ENCODE measurements at places on chromosomes 6 and 20.

DNA sequence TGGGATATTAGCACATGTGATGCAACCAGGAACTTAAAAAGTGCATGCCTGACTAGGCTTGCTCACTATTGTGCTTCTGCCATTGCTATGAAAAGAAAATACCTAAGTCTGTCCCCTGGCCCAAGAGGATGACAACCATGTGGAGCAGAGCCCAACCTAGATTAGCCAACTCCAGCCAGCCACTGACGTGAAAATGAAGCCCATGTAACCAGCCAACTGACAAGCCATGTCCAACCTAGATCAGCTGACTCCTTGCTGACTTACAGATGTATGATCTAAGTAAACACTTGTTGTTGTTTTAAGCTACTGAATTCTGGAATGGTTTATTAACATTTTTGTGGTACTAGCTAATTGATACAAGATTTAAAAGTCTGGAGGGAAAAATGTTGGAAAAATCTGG, 47.5 kb downstream of the PIGU start:
- DNase-seq: no peak

GRCh38 chr6:145714731-145715130, 20.6 kb downstream of the EPM2A start:
- no peak for DNase-seq

GRCh38 chr6:12185081-12185673, 105.0 kb upstream of the EDN1 start:
- DNase-seq: no peak

- DNase-seq: no peak
Measured at GRCh38 chr20:54469952-54470351, 5.4 kb upstream of the DOK5 start.

GRCh38 chr20:41715526-41715925, 97.3 kb upstream of the CHD6 start:
- DNase-seq: no peak

- no peak for DNase-seq
Measured at GRCh38 chr6:1679688-1680068, 70.0 kb downstream of the FOXC1 start.

- DNase-seq: no peak
Measured at GRCh38 chr6:13505345-13505734, 17.9 kb upstream of the GFOD1 start.

DNA sequence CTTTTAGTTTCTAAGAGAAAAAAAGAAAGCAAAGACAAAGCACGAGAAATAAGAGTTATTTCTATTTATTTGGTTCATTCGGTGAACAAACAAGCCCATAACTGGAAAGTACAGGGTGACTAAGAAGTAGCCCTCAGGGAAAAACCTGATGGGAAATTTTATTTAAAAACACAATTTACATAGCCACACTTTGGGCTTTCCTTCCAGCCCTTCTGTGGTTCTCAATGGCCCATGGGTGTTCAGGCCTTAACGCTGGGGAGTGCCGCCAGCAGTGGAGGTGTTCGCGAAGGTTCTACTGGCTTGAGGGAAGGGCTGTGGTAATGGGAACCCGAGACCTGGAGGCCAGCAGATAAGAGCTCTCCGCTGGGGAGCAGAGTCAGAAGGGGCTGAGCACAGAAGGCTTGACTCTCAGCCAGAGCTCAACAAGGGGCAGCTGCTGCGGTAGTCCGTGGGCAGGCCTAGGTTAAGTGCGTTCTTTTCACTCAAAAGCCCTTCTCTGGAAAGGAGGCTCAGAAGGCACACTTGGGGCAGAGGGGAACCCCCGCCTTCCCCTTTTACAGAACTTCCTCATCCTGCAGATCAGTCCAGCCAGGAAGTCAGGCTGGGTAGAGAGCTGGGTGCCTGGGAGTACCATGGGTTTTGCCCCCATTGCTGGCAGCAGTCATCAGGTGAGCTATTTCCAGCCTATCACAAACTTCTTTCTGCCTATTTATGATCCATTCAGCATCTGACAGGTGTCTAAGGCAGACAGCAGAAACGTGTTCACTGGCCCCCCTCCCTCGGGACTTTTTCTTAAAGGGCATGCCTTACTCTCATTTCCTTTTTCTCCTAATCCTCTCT, 8.8 kb upstream of the CD83 start:
- no peak for DNase-seq

GRCh38 chr20:46289432-46289831, 18.9 kb downstream of the CDH22 start:
- DNase-seq: no peak

GRCh38 chr6:144065213-144065660, 30.1 kb downstream of the SF3B5 start:
- DNase-seq: no peak

- DNase-seq: no peak
Measured at GRCh38 chr6:170132561-170132991, 158.3 kb downstream of the DLL1 start.

DNA sequence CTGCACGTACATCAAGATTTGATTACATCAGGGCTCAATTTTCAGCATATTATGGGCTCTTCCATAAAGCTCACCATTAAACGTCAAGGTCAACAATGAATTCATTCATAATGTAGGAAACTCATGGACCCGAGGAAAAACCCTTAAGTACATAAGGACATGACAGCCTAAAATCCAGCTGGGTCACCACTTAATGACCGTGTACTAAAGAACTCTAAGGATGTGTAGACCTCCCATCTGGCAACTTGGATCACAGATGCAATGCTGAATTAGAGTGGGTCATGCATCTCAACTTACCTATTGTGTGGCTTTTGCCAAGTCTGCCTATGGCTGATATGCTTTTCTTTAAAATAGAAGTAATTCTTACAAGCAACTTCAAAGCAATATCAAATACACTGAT, 26.7 kb upstream of the DEFB112 start:
- DNase-seq: no peak

- no peak for DNase-seq
Measured at GRCh38 chr6:154595538-154595937, 85.1 kb upstream of the CNKSR3 start.

- DNase-seq: no peak
Measured at GRCh38 chr20:20229595-20229994, 138.3 kb upstream of the INSM1 start.

DNA sequence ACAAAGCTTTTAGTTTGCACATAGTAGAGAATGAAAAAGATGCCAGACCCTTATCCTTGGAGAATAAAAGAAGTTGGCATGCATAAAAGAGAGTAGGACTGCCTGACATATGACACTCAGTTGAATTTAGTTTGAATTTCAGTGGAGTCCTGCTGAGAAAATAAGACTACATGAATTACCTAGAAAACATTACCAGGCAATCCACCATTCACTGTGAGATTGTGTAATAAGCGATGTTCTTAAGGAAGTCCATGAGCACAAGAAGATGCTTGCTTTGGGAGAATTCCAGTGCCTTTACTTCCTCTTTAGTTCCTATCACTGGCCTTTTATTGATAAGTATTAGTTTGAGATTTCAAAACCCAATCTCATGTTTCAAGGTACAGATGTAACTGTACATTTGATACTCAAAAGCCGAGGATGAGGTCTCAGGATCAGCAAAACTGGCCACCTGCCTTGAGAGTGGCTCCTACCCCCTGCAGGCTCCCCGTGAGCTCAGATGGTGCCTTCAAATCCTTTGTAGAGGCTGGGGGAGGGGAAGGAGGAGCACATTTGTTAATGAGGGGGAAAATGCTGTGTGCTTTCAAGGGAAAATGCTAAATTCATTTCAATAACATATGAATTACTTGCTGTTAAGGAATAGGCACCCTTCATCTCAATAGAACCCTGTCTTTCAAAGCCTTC, 11.2 kb upstream of the UNC93A start:
- no peak for DNase-seq

- no peak for DNase-seq
Measured at GRCh38 chr20:36744764-36745191, 1.1 kb downstream of the NDRG3 start.

Measured in GM12891 (cell line).